ENCODE measurements at places on chromosomes 16 and 17.

DNA sequence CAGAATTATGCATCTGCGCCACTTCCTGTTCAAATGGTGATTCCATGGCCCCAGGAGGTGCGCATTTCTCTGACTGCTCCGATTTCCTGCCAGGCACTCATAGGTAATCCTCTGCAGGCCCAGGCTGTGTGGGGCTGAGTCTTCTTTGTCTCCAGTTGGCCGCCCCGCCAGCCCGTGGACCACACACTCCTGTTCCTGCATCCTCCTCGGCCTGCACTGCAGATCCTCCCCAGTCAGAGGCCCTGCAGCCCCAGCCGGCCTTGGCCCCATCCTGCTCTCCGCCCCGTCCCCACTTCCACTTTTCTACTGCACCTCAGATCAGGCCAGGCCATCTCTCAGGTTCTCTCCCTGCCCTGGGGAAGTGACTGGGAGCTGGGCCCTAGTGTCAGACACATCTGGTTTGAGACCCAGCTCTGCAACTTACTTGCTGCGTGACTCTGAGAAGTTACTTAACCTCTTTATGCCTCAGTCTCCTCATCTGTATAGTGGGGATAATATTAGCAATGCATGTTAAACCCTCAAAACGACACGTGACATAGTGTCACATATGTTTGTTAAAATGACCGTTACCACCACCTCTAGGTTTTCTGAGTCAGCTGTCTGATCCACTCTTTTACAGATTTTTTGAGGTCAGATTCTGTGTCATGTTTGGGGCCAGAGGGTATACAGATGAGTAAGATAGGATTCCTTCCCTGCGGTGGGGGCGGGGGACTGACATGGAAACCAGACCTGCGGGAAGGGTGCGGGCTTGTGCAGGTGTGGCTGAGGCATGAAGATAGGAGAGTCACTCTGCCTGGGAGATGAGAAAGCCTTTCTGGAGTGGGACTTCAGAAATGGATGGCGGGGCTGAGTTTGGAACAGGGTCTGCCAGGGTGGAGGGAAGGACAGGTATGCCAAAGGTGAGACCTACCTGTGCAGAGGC lies 12.8 kb downstream of the RAB11FIP4 start:
- no peak for DNase-seq

DNA sequence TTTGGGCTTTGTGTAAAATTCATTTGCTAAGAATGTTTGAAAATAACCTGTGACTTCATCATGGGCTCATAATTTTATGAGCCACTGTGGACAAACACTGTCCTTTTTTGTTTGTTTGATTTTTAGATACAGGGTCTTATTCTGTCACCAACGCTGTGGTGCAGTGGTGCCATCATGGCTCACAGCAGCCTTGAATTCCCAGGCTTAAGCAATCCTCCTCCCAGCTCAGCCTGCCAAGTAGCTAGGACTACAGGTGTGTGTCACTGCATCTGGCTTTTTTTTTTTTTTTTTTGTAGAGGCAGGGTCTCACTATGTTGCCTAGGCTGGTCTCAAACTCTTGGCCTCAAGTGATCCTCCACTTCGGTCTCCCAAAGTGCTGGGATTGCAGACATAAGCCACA lies 8.3 kb downstream of the TEX2 start:
- DNase-seq = no peak

DNA sequence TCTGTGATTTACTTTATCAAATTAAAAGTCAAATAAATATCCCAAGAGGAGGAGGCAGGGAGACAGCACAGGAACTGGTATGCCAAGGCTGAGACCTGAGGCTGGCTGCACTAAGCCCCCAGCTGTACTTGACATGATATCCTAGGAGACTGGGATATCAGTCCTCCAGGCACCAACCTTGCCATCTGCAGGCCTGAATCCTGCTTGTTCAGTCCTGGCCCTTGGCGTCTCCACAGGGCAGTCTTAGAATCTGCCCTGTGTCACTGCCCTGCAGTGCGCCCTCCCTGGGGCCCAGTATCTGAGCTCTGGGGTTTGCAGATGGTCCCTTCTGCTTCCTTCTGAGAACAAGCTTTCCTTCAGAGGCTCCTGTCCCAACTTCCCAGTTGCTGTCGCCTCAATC lies 75.9 kb downstream of the HS3ST3A1 start:
- no peak for DNase-seq

- DNase-seq = no peak
Observed at GRCh38 chr16:2866431-2866830, 8.5 kb upstream of the PRSS22 start.

- no peak for DNase-seq
Observed at GRCh38 chr17:1414634-1415033, 14.6 kb upstream of the YWHAE start.
